ENCODE measurements at places on chromosomes 2 and 18.

DNA sequence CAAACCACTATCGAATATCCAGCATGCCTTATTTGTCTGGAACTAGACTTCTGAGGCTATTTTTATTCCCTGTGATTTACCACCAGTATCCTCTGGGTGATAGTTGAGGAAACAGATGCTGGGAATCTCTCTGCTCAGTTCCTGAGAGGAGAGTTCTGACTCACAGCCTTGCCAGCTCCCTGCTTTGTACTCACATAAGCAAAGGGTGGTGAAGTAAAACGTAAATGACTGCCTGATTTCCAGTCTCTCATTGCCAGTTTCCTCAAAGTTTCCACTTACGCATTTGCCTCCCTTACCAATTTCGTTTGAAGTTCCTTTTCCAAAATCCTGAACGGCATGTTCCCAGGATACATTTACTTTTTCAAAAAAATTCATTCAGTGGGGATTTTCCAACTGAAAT, 69.2 kb upstream of the HNRNPA3 start:
- no peak for DNase-seq

- DNase-seq, result no peak
Measured at GRCh38 chr18:33277431-33277830, 163.1 kb downstream of the CCDC178 start.

DNA sequence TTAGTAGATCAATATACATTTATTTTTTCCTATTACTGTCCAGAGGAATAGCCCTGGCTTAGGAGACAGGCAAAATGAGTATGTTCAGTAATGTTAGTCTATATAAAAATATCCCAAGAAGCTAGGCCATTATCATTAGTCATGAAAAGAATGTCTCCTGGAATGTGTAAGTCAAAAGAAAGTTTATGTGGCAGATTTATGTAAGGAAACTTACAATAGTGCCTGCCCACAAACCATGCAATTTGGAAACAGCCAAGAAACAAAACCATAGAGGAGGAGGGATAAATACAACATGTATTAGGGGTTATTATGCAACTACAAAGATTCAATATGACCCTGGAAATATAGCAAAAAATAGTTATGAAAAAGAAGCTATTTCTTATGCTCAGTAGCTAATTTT, 96.3 kb downstream of the NOL4 start:
- no peak for DNase-seq

DNA sequence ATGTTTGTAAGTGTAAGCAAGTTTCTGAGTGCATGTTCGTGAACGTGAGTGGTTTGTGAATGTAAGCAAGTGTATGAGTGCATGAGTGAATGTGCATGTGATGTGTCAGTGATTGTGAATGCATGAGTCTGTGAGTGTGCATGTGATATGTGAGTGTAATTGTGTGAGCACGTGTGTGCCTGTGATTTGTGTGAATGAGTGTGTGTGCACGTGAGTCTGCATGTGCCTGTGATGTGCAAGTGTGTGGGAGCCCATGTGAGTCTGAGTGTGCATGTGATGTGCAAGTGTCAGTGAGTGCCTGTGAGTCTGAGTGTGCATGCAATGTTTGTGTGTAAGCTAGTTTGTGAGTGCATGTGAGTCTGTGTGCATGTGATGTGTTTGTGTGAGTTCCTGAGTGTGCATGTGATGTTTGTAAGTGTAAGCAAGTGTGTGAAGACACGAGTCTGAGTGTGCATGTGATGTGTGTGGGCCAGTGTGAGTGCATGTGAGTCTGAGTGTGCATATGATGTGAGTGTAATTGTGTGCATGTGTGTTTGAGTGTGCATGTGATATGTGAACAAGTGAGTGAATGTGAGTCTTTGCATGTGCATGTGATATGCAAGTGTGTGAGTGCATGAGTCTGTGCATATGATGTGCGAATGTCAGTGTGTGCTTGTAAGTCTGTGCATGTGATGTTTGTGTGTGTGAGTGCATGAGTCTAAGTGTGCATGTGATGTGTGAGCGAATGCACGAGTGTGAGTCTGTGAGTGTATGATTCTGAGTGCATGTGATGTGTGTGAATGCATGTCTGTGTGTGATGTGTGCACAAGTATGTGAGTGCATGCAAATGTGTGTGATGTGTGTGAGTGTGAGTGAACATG, 45.1 kb downstream of the COPS8 start:
- no peak for DNase-seq

DNA sequence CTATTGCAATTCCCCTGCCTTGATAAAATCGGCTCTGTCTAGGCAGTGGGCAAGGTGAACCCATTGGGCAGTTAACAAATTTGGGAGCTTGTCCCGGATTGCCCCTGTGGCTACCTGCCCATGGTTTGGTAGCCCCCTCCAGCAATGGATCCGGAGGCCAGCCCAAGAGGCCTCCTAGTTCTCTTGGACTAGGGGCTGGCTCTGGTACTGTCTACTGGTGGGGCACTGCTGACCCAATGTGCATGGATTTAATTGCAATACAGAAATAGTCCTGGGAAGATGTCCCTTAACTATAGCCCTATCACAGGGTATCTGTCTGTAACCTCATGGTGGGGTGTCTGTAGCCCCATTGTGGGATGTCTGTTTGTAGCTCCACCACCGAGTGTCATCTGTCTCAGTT, 37.5 kb upstream of the SH3RF3 start:
- no peak for DNase-seq

DNA sequence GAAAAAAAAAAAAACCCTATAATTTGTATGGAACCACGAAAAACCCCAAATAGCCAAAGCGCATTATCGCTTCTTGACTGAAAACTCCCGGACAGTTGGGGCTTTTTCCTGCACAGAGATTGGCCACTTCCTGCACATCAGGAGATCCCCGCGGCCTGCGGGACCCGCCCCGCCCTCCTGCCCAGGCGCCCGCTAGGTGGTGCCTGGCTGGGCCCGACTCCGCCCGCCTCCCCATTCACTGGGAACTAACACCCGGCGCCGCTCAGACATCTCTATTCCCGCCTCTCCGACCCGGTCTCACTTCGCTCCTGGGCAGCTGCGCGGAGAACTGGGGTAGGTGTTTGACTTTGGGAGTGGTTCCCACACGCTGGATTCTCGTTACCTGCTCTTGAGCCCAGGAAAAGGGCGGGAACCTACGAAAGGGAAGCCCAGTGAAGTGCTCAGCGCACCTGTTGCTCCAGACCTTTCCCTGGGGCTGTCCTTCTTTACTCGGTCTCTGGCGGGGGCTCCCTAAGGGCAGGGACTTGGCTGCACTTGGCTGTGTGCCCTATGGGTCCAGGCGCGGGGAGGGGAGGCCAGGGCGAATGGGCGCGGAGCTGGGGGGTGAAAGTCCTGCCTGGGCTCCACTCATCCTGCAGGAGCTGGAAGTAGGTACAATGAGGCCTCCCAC, at the start of gene HMSD:
Gene HMSD, plus strand, starts transcription at position 234 of the 670 bp plus-strand sequence. CDS start 4,155 bp downstream, outside the sequence.
- no peak for DNase-seq

DNA sequence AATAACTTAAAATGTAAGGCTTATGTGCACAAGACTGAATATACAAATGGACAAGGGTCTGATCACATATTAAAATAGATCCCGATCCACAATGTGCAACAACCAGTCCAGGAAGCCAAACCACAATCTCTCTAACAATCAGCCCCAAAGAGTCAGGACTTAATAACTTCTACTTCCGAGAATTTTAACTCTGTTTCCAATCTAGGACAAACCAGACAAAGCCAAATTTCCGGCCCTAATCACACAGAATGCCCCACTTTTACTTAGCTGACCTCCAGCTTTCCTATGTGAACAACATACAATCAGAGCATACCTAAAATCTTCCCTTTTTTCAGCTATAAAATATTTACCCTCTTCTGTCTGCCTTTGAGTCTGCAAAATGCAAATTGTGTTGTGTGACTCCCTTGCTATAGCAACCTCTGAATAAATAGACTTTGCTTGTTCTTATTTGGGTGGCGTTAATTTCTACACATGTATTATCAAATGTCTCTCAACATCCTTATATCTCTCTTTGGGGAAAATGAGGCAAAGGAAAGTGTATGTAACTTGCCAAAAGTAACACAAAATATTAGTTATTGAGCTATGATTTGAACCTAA, 381.9 kb upstream of the MC4R start:
- DNase-seq, result no peak

DNA sequence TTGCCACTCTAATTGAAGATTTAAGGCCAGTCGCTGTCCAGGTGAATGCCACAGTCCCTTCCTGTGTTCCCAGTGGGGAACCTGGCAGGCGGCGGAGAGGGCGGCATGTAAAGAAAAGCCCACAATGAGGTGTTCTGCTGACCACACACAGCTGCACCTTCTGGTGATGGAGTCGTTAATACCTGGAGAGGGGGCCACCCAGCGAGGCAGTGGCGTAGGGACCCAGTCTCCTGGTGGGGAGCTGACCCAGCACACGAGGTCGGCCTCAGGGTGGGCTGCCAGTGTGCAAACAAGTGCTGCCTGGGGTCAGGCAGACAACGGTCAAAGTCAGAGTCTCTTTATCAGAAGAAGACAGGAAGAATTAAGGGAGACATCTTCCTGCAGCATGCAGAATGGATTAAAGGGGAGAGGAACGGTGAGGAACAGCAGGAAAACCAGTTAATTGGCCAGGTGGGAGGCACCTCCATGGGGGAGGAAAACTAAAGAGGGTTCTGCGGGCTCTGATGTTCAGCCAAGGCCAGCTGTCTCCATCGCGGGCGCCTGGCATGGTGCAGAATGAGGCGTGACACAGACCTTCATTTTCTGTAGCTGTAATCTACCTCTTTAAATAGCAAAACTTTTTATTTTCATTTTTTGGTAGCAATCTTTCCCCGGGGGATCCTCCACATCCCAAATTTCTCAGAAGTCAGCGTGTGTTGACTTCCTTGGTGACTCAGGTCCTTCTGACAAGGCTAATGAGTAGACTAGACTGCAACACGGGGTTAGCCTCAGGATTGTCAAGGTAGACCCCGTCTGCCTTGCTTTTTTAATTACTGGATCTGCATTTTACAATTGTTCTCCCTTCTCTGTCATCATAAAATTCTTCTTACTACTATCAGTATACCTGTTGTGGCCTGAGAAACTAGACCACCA, 78.3 kb downstream of the SMAD7 start:
- DNase-seq, result no peak

DNA sequence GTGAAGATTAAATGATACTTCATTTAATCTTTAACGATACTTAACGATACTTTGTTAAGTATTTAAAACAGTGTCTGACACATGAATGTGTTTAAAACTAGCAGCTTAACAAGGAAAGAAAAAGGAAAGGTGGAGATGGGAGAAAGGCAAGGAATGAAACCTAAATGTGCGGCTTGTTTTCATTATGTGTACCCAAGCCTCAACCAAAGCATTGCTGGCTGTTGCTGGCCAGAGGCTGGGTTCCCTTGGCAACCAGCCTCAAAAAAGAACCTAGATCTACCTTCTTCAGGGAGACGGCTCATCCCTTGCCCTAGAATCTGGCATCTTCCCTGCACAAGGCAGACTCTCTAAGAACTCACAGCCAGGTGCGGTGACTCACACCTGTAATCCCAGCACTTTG, 13.8 kb upstream of the PCBP1 start:
- DNase-seq, result no peak

DNA sequence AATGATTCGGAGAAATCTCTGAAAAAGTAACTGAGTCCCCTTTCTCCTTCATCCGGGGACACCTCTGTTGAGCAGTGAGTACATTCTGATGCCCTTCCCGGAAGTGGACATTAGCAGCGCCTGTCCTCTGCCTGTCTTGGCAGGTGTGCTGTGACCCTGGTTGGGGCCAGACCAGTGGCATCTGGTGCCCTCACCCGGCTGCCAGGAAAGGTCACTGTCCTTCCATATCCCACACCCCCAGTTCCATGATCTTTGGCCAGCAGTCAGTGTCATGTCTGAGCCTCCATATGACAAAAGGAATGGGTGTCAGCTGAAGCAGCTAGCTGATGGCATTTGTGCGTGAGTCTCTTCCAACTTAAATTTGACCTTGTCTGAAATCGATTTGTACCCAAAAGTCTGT, 128.1 kb downstream of the NCK2 start:
- no peak for DNase-seq

DNA sequence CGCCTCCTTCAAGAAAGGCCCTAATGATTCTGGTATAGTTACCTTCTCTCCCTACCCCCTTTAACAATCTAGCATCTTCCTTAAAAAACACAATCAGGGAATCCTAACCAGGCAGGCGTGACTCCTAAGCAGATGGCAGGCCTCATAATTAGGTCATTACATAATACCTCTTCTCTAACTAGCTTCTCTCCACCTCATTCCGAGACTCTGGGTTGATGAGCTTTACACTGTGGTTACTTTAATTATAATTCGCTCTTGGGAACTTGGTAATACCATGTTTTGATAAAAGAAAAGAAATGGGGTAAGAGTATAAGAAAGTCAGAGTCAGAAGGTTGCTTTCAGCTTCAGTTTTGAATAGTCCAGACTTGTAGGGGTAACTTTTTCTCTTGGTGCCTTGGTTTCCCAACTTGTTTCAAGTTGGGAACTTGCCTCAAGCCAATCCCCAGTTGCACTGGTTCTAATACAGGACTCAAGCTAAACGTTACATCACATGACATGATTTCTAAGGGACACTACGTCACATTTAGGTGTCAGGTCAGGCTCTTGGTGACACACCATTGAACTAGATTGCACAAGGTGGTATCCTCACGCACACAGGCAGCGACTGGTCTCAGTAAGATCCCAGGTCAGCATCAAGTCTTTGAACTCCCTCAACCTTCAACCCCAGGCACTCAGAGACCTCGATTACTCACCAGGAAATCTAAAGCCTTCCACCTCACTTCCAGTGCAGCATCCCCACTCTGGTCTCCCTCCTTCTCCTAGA, 59.2 kb downstream of the AAK1 start:
- no peak for DNase-seq

- no peak for DNase-seq
Measured at GRCh38 chr18:77554061-77554460, 304.4 kb downstream of the GALR1 start.

GRCh38 chr2:37833423-37833822, 91.7 kb upstream of the RMDN2 start:
- DNase-seq, result peak; percentile 14

DNA sequence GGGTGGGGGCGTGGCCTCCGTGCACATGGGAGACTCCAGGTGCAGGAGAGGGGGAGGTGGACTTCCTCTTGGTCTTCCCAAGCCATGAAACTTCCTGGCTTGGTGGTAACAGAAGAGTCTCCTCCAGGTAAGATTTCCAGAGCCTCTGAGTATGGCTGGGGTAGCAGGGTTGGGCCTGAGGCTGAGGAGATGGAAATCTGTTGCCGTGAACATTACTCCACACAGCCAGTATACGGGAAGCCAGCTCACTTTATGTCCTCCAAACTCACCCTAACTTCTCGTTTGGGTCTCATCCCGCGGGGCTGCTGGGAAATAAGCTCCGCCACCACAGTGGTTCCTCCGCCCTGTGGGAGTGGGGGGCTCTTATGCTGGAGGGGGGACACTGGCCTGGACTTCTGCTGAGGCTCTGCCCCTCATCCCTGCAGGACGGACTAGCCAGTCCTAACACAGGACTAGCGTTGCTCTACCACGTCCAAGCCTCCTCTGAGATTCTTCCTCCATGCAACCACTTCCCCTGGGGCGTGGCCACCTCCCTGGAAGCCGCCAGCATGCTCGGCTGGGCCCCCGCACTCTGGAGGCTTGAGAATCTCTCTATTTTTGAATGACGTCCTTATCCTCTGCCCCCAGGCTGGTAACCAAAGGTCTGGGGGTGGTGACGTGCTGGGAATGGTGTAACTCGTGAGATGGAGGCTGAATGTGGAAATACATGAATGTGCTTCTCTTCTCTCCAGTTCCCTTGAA, 777 bp upstream of the RAB17 start:
- peak; percentile 48 for DNase-seq

GRCh38 chr18:76979111-76979751, 153.4 kb downstream of the MBP start:
- no peak for DNase-seq
